ENCODE measurements at places on chromosomes 3 and 15.

GRCh38 chr3:71225951-71226564 lies 357.5 kb downstream of the FOXP1 start:
- DNase-seq, result no peak

- no peak for DNase-seq
These were observed 22.4 kb downstream of the LRRC58 start for GRCh38 chr3:120326784-120327183.

DNA sequence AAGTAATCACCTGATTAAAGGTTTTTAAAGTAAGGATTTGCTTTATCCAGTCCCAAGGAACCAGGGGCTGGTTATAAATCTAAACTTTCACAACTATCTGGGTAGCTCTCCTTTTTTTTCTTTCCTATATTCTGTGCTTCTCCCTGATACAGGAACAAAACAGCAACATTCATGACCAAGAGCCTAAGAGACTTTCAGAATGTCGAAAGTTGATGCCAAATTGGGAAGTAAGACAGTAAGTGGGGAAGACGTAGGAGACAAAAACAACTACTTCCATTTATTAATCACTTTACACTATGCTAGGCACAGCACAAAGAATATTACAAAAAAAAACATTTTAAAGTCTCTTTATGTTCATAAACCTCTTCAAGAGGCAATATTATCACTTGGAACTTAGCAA lies 211.6 kb downstream of the MAGI1 start:
- DNase-seq, result peak; percentile 18

DNA sequence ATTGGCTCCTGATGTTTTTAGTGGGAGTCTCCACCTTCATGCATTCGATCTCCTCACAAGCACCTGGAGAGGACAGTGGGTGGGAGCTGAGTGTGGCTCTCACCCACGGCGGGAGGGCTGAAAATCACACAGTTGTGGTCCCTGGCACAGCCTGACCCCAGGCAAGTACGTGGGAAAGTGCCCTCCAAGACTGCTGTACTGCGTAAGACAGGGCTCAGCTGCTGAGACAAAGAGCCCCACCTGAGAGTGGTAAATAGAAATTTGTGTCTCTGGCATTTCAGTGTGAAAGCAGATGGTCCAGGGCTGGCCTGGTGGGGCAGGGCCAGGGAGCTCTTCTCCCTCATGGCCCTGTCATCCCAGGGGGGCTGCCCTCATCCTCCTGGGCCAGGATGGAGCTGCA lies 77.4 kb upstream of the IQSEC1 start:
- no peak for DNase-seq

- DNase-seq, result no peak
These were observed 144.8 kb downstream of the SMAD6 start for GRCh38 chr15:66846811-66847210.

GRCh38 chr15:45118131-45118588 lies 4.0 kb downstream of the DUOXA2 start:
- DNase-seq, result peak; percentile 91

DNA sequence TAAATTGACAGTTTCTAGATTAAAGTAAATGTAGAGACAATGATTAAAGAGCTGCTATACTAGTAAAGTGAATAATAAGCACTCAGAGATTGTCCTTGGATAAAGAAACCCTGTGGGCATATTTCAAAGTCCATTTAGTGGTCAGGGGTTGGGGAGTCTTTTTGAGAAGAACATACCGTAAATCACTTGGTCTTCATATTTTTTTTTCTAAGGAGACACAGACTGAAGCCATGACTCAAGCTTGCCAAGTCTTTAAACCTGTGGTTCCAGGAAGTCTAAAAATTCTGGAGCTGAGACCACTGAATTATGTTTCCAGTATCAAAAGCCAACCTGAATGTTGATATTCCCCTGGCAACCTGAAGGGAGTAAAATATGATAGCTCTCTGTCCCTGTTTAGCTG lies 171.0 kb downstream of the TPRG1 start:
- no peak for DNase-seq

DNA sequence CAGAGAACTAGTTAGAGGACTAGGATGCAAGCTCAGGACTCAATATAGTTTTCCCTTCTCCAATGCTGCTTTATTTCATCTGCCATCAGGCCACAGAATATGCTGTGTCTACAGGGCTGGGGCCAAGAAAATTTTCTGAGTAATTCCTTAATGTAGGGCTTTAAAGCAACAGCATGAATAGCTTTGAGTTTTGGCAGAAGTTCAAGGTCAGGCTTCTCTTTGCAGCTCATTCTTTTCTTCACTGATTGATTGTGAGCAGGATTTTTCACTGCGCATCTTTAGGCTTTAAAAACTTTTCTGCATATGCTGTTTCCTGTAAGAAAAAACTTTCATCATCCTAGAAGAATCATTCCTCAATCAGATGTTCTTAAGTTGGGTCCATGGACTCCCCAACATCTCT lies 4.6 kb downstream of the TMEM108 start:
- DNase-seq, result no peak

DNA sequence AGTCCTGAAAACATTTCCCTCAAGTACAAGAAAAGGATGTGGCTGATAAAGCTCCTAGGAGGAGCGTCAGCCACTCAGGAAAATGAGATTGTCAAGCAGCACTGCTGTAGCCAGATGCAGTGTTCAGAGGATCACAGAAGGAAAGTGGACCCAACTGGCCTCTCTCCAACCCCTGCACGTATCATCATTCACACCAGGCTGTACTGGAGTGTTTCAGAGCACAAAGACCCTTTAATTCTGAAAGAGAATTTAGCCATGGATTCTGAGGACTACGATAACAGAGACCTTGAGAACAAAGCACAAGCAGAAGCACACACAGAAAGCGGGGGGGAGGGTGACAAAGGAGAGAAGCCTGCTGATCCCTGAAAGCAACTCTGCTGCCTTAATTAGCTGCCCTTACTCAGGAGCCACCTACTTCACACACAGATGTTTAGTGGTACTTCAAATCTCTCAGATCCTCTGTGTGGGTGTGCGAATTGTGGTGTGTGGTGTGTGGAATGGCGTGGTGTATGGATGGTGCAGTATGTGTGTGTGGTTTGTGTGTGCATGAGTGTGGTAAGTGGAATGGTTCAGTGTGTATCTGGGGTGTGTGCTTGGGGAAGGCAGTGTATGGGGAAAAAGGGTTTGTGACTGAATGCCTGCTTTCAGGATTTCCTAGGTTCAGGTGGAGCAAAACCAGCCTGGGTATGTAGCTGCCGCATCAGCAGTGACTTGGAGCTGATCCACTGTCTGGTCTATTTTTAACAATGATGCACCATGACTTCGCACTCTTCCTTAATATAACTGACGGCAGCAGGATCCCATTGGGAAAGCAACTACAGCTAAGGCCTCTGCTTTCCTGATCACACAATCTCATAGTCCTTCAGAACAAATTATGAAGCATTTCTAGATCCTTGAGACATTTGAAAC lies 192.5 kb downstream of the RSL24D1 start:
- no peak for DNase-seq

- DNase-seq, result no peak
These were observed 21.9 kb upstream of the MINAR1 start for GRCh38 chr15:79410237-79410636.

- no peak for DNase-seq
These were observed 70.0 kb downstream of the MEF2A start for GRCh38 chr15:99635794-99636193.

DNA sequence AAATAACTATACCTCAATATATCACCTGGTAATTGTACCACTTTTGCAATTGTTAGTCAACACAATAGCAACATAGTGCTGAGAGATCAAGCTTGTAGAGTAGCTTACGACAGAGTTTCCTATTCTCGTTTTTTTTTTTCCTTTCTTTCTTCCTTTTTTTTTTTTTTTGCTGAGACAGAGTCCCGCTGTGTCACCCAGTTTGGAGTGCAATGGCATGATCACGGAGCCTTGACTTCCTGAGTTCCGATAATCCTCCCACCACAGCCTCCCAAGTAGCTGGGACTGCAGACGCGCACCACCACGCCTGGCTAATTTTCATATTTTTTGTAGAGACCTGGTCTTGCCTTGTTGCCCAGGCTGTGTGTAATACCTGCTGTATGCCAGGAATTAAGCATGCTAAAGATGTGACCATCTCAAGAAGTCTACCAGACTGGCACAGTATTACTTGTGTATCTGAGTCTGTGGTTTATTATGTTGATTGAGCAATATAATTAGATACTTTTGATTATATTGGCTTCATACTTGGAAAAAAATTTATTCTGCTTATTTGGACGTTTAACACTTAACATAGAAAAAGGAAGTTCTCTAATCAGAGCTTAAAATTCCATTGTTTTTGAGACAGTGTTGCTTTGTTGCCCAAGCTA lies 3.0 kb downstream of the SELENOT start:
- DNase-seq, result peak; percentile 82

GRCh38 chr15:90086868-90087268 lies 15.4 kb downstream of the IDH2 start:
- DNase-seq, result peak; percentile 69

- peak; percentile 88 for DNase-seq
These were observed 86.2 kb downstream of the RFTN1 start for GRCh38 chr3:16427103-16427965.

DNA sequence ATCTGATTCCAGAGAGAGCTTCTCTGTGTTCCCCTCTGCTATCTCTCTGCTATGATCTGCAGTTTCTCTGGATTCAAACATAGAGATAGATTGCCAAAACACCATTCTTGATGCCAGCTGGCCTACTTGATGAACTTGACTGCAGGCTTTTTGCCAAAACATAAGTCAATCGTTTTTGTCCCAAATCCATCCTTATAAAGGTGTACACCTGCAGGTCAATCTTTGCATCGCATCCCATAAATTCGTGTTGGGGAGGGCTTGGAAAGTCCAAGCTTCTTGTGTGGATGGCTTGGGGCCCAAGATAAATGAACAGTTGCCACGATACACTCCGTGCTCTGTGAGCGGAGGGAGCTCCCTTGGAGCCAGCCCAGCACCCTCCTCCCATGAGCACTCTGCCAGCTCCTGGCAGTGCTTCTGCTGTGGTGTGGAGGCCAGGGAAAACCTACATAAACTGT lies 2.7 kb downstream of the CERS3 start:
- DNase-seq, result no peak

- DNase-seq, result no peak
These were observed 72.5 kb downstream of the FOXP1 start for GRCh38 chr3:71511037-71511436.

DNA sequence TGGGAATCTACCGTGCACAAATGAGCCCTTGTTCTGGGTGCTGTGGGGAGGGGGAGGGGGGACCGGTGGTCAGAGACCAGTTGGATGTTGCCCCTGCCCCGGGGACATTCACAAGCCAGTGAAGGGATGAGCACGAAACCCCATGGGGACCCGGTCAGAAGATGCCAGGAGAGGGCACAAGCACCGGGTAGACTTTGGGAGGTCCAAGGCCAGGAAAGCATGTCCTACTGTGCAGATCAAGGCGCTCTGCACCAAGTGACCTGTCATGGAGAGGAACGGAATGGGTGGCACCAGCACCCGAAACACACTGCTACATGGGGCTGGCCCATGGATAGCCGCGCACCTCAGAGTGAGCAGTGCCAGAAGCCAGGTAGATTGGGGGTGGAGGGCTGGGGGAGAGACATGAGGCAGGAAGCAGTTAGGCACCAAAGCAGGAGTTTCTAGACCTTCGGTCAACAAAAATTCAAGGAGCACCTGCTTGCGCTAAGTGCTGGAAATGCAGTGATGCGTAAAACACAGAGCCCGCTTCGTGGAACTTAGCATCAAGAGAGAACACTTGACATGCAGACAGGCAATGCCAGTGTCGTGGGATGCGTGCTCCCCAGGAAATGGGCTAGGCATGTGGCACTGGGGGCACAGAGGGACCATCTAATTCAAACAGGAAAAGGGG lies 99.1 kb downstream of the CPN2 start:
- no peak for DNase-seq

DNA sequence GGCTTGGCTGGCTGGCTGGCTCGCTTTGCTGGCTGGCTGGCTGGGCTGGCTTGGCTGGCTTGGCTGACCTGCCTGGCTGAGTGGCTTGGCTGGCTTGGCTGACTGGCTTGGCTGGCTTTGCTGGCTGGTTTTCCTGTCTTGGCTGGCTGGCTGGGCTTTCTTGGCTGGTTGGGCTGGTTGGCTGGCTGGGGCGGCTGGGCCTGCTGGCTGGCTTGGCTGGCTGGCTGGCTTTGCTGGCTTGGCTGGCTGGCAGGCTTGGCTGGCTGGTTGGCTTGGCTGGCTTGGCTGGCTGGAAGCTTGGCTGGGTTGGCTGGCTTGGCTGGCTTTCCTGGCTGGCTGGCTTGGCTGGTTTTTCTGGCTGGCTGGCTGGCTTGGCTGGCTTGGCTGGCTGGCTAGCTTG lies 435.6 kb downstream of the GOLGA6L6 start:
- DNase-seq, result no peak

GRCh38 chr3:28836199-28836598 lies 444.7 kb upstream of the RBMS3 start:
- no peak for DNase-seq

DNA sequence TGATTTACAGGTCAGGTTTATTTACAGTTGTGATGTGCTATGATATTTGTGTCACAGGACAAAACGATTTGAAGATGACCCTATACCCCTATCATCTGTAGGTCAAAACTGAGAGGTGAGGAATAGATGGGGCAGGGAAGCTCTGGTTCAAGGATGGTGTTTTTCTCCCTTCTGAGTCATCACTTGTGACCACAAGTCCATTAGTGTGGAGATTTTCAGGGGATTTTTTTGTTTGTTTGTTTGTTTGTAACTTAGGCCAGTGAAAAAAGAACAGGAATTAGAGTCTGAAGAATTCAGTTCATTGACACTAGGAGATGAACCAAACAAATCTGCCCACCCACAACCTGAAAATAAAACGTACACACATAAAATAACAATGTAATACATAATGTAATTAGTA lies 62.7 kb upstream of the FAM98B start:
- DNase-seq, result peak; percentile 28

GRCh38 chr15:73637527-73637926 lies 4.3 kb upstream of the NPTN start:
- DNase-seq, result no peak

GRCh38 chr3:29686889-29687592 lies 406.2 kb downstream of the RBMS3 start:
- DNase-seq, result peak; percentile 3

DNA sequence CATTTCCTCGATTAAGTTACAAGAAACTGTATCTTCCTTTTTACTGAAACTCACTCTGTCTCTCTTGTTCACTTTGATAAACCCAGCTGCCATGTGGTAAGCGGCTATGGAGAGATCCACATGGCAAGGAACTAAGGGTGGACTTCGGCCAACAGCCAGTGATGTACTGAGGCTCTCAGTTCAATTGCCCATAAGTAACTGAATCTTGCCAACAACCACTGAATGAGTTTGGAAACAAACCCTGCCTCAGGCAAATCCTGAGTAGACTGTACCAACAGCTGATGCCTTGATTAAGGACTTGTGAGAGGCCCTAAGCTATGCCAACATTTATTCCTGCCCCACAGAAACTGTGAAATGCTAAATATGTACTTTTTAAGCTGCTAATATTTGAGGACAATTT lies 433.5 kb downstream of the PLOD2 start:
- no peak for DNase-seq

- no peak for DNase-seq
These were observed 21.8 kb upstream of the SLC41A3 start for GRCh38 chr3:126105691-126106187.

GRCh38 chr15:93087825-93088199 lies 1.2 kb downstream of the RGMA start:
- peak; percentile 74 for DNase-seq
